ENCODE measurements at places on chromosomes 5 and 9.

- H3K27me3 ChIP-seq: no peaks in the 10 kb centered on the region
- no peak overlapping the region for H3K4me3 ChIP-seq
- no peak for DNase-seq
- no peaks in the 10 kb centered on the region for H3K36me3 ChIP-seq
- no peak overlapping the region for H3K27ac ChIP-seq
Observed at GRCh38 chr5:166349046-166349445, 1942.4 kb upstream of the WWC1 start.

DNA sequence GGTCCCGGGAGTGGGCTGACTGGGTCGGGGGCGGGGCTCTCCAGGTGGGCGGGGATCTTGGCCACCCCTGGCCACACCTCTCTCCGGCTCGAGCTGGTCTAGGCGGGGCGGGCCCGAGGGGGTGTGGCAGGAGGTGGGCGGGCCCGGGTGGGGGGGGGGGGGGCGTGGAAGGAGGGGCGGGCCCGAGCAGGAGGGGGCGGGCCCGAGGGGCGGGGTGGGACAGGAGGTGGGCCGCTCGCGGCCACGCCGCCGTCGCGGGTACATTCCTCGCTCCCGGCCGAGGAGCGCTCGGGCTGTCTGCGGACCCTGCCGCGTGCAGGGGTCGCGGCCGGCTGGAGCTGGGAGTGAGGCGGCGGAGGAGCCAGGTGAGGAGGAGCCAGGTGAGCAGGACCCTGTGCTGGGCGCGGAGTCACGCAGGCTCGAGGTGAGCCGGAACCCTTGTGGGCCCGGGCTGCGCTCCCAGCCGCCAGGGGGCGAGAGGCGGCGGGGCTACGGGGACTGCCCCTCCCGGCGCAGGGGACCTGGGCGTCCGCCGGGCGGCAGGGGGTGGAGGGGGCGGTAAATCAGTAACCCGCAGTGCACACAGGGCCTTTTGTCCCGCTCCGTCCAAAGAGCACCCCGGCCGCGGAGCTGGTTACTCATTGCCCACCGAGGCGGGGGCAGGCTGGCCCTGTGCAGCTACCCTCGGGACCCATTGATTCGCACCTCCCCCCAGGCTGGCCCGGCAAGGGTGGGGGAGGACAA is at the start of gene FGFR4:
FGFR4 (plus strand) TSS at position 262 of the 744 bp plus-strand sequence. CDS start 2,688 bp downstream, outside the sequence.
- peaks cover 10% of the 10 kb centered on the region for H3K27me3 ChIP-seq
- H3K36me3 ChIP-seq: no peaks in the 10 kb centered on the region
- H3K4me1 ChIP-seq: peaks cover 20% of the 10 kb centered on the region
- peak within 1 kb of the TSS; percentile 51 for H3K4me3 ChIP-seq
- no peak within 1 kb of the TSS for H3K27ac ChIP-seq
- DNase-seq: no peak

GRCh38 chr9:92512622-92513021 is 23.2 kb downstream of the ECM2 start:
- H3K27me3 ChIP-seq: no peaks in the 10 kb centered on the region
- no peak for DNase-seq
- no peak overlapping the region for H3K4me3 ChIP-seq
- H3K27ac ChIP-seq: no peak overlapping the region

GRCh38 chr9:107870927-107871680 is 381.5 kb upstream of the KLF4 start:
- DNase-seq: no peak
- no peak overlapping the region for H3K4me3 ChIP-seq
- no peaks in the 10 kb centered on the region for H3K36me3 ChIP-seq
- no peaks in the 10 kb centered on the region for H3K27me3 ChIP-seq
- no peaks in the 10 kb centered on the region for H3K4me1 ChIP-seq

DNA sequence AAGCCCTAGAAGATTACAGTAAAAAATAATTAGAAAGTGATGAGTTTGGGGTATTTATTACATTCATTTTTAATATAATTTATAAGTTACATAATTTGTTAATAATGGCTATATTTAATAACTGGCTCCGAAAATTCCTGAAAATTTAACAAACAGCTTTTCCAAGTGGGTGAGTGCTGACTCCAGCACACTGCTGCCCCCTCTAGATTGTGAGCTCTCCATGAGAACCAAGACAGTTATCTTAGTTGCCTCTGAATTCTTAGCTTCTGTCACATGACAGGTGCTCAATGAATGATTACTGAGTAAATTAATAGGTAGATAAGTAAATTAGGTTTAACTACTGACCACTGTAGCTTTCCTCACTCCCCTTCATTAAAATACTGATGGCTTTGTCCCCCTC is 7.8 kb downstream of the KLHL3 start:
- H3K4me3 ChIP-seq: no peak overlapping the region
- no peak for DNase-seq
- no peaks in the 10 kb centered on the region for H3K27me3 ChIP-seq
- no peaks in the 10 kb centered on the region for H3K36me3 ChIP-seq
- H3K27ac ChIP-seq: no peak overlapping the region

GRCh38 chr5:169029661-169030274 is 271.2 kb downstream of the SLIT3 start:
- no peak overlapping the region for H3K4me3 ChIP-seq
- H3K4me1 ChIP-seq: peaks cover 6% of the 10 kb centered on the region
- H3K27ac ChIP-seq: no peak overlapping the region
- no peaks in the 10 kb centered on the region for H3K36me3 ChIP-seq
- no peak for DNase-seq
- H3K27me3 ChIP-seq: no peaks in the 10 kb centered on the region

- H3K27ac ChIP-seq: no peak overlapping the region
- no peaks in the 10 kb centered on the region for H3K36me3 ChIP-seq
- no peaks in the 10 kb centered on the region for H3K4me1 ChIP-seq
- no peaks in the 10 kb centered on the region for H3K27me3 ChIP-seq
- no peak overlapping the region for H3K4me3 ChIP-seq
Observed at GRCh38 chr5:113178073-113178779, 201.6 kb downstream of the DCP2 start.

GRCh38 chr9:17843236-17843635 is 264.4 kb downstream of the SH3GL2 start:
- H3K4me3 ChIP-seq: no peak overlapping the region
- H3K4me1 ChIP-seq: no peaks in the 10 kb centered on the region
- H3K27me3 ChIP-seq: no peaks in the 10 kb centered on the region
- H3K36me3 ChIP-seq: no peaks in the 10 kb centered on the region
- no peak overlapping the region for H3K27ac ChIP-seq

GRCh38 chr5:61603211-61603908 is 271.3 kb downstream of the ZSWIM6 start:
- H3K27ac ChIP-seq: no peak overlapping the region
- no peak for DNase-seq
- no peaks in the 10 kb centered on the region for H3K27me3 ChIP-seq
- peaks cover 20% of the 10 kb centered on the region for H3K4me1 ChIP-seq

DNA sequence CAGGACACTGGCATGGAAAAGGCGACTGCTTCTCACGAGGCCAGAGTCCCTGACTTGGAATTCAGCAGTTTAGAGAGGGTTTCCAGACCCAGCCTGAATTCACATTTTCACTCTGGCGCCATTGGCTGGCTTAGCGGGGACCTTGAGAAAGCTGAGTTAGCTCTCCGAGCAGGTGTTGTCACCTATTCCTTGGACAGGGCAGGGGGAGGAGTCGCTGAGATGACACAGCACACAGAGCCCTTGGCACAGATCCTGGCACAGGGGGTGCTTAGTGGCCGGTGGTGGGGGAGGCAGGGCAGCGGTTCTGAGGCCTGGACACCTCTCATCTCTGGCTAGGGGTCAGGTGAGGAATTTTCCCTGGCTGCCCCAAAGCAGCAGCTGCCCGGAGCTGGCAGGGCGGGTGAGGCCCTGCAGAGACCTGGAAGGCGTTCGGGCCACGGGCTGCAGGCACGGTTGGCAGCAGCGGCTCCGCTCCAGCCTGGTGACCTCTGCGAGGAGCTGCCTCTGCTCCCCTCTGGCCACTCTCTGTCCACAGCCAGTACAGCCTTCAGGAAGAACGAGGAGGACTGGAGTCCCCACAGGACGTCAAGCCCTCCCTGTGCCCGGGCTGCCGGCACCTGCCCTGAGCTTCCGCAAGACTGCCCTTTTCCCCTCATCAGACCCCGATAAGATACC is 72.4 kb upstream of the RAPGEF1 start:
- H3K27ac ChIP-seq: no peak overlapping the region
- peaks cover 84% of the 10 kb centered on the region for H3K27me3 ChIP-seq
- no peaks in the 10 kb centered on the region for H3K36me3 ChIP-seq
- no peak for DNase-seq

GRCh38 chr9:134887686-134888602 is 7.3 kb downstream of the FCN2 start:
- H3K36me3 ChIP-seq: no peaks in the 10 kb centered on the region
- H3K27ac ChIP-seq: no peak overlapping the region
- no peaks in the 10 kb centered on the region for H3K4me1 ChIP-seq
- no peaks in the 10 kb centered on the region for H3K27me3 ChIP-seq

DNA sequence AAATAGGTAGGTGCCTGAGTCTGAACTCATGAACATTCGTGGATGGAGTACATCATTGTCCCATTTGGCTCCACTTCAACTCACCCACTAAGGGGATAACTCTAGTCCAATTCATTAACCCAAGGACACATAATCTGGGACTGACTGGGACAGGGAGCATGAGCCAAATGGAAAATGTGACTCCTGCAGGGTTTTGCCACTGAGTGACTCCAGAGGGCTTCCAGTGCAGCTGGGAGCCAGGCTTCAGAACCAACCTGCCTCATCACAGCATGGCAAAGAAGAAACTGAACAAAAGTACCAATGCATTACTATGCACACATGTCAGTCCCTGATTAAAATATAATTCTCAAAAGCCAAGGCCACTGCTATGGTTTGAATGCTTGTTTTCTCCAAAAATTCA is 159.7 kb upstream of the SNX2 start:
- H3K27ac ChIP-seq: no peak overlapping the region
- H3K27me3 ChIP-seq: no peaks in the 10 kb centered on the region
- H3K4me3 ChIP-seq: no peak overlapping the region

- no peak overlapping the region for H3K4me3 ChIP-seq
- peaks cover 79% of the 10 kb centered on the region for H3K36me3 ChIP-seq
- no peaks in the 10 kb centered on the region for H3K4me1 ChIP-seq
- no peak overlapping the region for H3K27ac ChIP-seq
Observed at GRCh38 chr5:172339264-172340180, 56.0 kb upstream of the UBTD2 start.

GRCh38 chr9:128159522-128159783 is 612 bp upstream of the BBLN start:
- peak overlapping the region; percentile 77 for H3K27ac ChIP-seq
- H3K4me1 ChIP-seq: peaks cover 26% of the 10 kb centered on the region
- DNase-seq: no peak
- no peaks in the 10 kb centered on the region for H3K27me3 ChIP-seq
- peaks cover 16% of the 10 kb centered on the region for H3K36me3 ChIP-seq

GRCh38 chr5:61915646-61916045 is 390.4 kb upstream of the KIF2A start:
- H3K4me1 ChIP-seq: peaks cover 3% of the 10 kb centered on the region
- H3K4me3 ChIP-seq: no peak overlapping the region
- no peaks in the 10 kb centered on the region for H3K36me3 ChIP-seq
- DNase-seq: no peak

DNA sequence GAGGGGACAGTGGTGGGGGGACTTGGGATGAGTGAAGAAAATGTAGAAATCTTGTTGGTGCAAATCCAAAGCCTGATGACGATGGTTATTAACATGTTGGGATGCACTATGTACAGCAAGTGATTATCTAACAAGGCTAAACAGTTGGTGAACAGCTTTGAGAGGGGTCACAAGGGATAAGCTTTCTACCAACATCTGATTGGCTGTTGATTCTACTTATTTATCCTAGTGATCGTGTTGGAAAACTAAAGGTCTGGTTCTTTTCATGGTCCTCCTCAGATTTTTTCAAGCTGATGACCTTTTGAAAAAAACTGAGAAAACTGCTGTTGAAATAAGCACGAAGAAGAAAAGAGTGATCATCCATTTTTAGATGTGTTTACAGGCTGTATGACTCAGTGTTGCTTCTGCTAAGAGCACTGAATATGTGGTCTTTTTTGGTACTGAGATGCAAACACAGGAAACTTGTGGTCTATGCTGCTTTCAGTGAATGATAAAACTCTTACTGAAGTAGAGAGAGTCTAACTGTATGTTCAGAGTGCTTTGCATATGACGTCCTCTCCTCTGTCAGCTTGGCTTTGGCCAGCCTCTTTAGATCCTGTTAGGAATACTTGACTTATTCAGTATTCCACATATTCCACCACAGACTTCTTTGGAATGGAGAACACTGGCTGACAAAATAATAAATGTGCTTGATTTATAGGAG is 174.8 kb downstream of the SLF1 start:
- no peaks in the 10 kb centered on the region for H3K27me3 ChIP-seq
- H3K36me3 ChIP-seq: no peaks in the 10 kb centered on the region
- H3K27ac ChIP-seq: no peak overlapping the region
- no peaks in the 10 kb centered on the region for H3K4me1 ChIP-seq
- no peak for DNase-seq
- no peak overlapping the region for H3K4me3 ChIP-seq

- H3K27ac ChIP-seq: no peak overlapping the region
- no peak overlapping the region for H3K4me3 ChIP-seq
- DNase-seq: no peak
- no peaks in the 10 kb centered on the region for H3K4me1 ChIP-seq
- H3K36me3 ChIP-seq: peaks cover 31% of the 10 kb centered on the region
Observed at GRCh38 chr5:38916802-38917201, 71.0 kb downstream of the OSMR start.

GRCh38 chr9:27433631-27434325 is 90.3 kb upstream of the IFNK start:
- H3K4me1 ChIP-seq: peaks cover 87% of the 10 kb centered on the region
- DNase-seq: no peak
- no peak overlapping the region for H3K4me3 ChIP-seq
- no peaks in the 10 kb centered on the region for H3K36me3 ChIP-seq
- H3K27ac ChIP-seq: no peak overlapping the region

GRCh38 chr9:16099732-16100536 is 547.1 kb downstream of the CCDC171 start:
- no peaks in the 10 kb centered on the region for H3K36me3 ChIP-seq
- H3K4me1 ChIP-seq: no peaks in the 10 kb centered on the region
- DNase-seq: no peak
- no peak overlapping the region for H3K4me3 ChIP-seq
- H3K27me3 ChIP-seq: no peaks in the 10 kb centered on the region

DNA sequence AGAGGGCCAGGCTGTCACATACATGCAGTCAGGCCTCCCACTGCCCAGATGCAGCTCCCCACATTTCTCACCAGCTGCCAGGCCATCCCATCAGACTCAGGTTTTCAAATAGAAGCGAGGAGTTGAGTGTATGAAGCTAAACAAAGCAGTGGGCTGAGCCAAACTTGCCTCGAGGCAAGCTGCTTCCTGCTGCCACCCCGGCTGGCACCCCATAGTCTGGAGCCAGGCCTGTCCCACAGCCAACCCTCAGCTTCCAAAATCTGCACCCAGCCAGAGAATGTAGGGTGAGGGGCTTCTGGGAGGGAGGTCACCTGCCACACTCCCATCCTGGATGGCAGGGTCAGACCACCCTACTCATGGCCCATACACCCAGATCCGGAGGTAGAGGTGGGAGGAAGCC is 22.3 kb upstream of the ALDH1B1 start:
- H3K36me3 ChIP-seq: no peaks in the 10 kb centered on the region
- peak; percentile 31 for DNase-seq
- H3K27ac ChIP-seq: no peak overlapping the region

GRCh38 chr5:155148694-155149093 is 135.1 kb downstream of the KIF4B start:
- no peak for DNase-seq
- no peaks in the 10 kb centered on the region for H3K27me3 ChIP-seq
- no peak overlapping the region for H3K4me3 ChIP-seq
- H3K36me3 ChIP-seq: no peaks in the 10 kb centered on the region
- H3K27ac ChIP-seq: no peak overlapping the region

All from suprapubic skin (tissue), 4 donors.